ENCODE measurements at places on chromosomes 7 and 10. TPM values are rescaled to one million over a fixed set of nuclear protein-coding genes. Genes with fewer than 3 reads are reported as not detected.

The EBLN1 gene
- not detected for total RNA-seq

The GRM3 gene
- not detected for total RNA-seq

The LRGUK gene
- 0.88 TPM for total RNA-seq

The AVL9 gene
- total RNA-seq = 32.2 TPM

The NEUROG3 gene
- total RNA-seq = not detected

The ZNF736 gene
- total RNA-seq = 14.4 TPM

The GHRHR gene
- total RNA-seq = not detected

The ABCB1 gene
- not detected for total RNA-seq

The NUDT13 gene
- 1.8 TPM for total RNA-seq

The CPA2 gene
- total RNA-seq = not detected

The COL17A1 gene
- under 0.01 TPM for total RNA-seq

The SP8 gene
- total RNA-seq = not detected

The C7orf33 gene
- total RNA-seq = not detected

The MBL2 gene
- total RNA-seq = under 0.01 TPM

The GNGT1 gene
- total RNA-seq = not detected

The NUTM2E gene
- total RNA-seq = not detected

The GRID2IP gene
- total RNA-seq = not detected

The RET gene
- total RNA-seq = under 0.01 TPM

The CACNA2D1 gene
- 113 TPM for total RNA-seq
